ENCODE measurements at places on chromosomes 3 and 15.
A peak's percentile ranks its signal among the peaks of the same experiment; 100 is the strongest.

- no peak for DNase-seq
These were observed 9.0 kb upstream of the ADGRG7 start for GRCh38 chr3:100600181-100601042.

DNA sequence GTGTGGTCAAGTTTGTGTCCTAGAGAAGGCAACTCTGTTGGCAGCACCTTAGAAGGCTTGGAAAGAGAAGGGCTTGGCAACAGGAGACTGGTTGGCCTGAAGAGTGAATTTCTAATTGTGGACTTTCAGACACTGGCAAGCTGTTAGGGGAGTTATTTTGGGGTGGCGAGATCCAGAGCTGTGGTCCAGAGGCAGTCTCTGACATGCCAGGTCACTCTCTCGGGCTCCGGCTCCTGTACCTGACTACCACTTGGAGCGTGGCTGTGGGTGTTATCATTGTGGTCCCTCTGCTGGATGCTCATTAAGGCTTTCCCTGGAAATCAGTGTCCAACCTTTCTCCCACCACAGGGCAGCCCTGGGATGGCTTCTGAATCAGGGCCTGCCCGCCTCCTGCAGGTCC lies 209.0 kb downstream of the SLCO3A1 start:
- no peak for DNase-seq

DNA sequence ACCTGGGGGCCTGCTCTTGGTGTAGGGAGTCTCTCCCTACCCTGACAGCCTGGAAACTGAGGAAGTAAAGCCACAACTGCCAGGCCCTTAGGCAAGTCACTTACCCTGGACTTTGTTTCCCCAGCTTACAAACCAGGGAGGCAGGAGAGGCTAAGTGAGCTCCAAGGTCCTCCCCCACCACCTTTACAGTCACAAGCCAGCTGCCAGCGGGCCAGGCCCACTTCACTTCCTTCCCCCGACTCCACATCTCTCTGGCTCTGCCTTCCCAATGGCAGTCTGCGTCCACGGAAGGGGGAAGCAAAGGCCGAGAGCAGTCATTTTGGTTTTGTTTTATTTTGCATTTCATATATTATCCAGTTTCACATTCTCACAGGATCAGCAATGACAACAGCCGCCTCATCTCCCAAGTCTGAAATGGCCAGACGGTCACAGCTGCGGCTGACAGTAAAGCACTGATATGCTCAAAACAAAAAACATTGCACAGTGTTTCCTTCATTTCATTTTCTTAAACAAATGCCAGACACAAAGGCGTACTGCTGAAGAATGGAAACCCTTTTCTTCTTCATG lies 35.7 kb downstream of the RBPMS2 start:
- DNase-seq = no peak

DNA sequence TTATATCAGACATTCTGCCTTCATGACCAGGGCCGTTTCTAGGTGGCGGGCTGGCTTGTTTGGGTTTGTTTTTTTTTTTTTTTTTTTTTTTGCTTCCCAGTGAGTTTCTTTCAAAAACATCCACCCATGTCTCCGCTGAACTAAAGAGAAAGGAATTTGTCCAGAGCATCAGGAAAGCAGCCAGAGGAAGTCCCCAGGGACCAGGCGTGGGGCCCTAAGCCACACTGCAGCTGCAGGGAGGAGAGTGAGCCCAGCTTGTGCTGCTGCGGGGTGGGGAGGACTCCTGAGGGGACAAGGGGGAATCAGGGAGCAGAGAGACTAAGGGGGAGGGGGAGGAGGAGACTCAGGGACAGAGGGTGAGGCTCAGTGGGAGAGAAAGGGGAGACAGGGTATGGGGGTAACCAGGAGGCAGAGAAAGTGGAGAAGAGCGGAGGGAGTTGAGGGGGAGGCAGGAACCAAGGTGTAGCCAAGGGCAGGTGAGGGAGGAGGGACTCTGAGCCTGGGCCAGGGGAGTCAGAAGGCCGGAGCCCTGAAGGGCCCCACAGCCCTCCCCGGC lies 49.5 kb downstream of the CYP11A1 start:
- no peak for DNase-seq

GRCh38 chr15:37375519-37375918 lies 275.2 kb upstream of the MEIS2 start:
- DNase-seq = no peak

DNA sequence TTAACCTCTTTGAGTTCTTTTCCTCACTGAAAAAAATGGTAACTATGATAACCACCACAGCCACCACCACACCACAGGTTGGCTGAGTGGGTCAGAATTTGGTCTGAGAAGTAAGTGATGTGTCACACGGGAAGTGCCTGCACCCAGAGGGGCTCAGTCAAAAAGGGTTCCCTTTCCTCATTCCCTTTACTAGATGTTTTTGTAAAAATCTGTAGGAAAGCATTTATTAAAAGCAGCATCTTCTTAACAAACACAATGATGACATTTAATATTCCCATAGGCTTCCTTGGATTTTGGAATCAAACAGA lies 23.2 kb downstream of the CFAP92 start:
- DNase-seq = no peak

GRCh38 chr15:57375827-57376695 lies at the start of gene CGNL1:
Gene CGNL1 (plus strand): TSS chr15:57376505. CDS start chr15:57438000, 61,495 bp downstream.
- peak; percentile 24 for DNase-seq

DNA sequence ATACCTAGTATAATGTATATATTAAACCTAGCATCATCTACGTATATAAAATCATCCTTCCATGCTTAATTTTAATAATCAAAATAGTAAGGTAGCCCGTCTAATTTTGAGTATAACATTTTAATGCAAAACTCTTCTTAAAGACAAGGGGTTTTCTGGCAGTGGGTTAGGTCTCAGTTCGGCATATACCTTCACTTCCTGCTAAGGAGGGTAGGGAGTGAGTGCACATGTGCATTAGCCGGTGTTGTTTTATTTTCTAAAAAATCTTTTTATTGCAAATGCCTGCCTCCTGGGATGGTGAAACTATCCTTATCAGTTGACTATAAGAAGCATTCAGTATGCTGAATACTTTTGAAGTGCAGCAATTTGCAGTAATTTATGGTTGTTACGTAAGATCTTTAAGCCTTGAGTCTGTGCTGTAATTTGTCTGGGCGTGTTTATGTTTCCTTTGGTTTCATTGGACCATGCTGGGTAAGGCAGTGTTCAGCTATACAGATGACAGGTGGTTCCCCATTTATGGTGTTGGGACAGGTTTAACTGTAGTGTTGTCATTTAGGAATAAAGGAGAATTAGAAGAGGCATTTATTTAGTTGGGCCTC lies 11.7 kb downstream of the ARHGEF26 start:
- DNase-seq = no peak

- DNase-seq = no peak
These were observed 505.8 kb downstream of the EPHA3 start for GRCh38 chr3:89613241-89613640.

DNA sequence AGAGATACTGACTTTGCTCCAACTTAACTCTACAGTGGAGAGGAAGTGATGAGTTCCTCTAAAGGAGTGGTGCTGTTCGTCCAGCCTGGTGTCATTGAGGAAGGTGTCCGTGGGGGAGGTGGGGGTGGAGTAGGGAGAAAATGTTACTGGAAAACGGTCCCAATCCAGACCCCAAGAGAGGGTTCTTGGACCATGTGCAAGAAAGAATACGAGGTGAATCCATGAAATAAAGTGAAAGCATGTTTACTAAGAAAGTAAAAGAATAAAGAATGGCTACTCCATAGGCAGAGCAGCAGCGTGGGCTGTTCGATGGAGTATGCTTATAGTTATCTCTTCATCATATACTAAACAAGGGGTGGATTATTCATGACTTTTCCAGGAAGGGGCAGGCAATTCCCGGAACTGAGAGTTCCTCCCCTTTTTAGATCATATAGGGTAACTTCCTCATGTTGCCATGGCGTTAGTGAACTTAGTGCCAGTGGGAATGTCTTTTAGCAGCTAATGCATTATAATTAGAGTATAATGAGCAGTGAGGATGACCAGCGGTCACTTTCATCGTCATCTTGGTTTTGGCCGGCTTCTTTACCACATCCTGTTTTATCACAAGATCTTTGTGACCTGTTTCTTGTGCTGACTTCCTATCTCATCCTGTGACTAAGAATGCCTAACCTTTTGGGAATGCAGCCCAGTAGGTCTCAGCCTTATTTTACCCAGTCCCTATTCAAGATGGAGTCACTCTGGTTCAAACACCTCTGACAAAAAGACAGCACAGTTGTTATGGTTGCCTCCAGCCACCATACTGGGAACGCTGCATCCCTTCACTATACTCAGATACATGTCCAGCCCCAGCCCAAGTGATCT lies 38.6 kb downstream of the CLEC3B start:
- DNase-seq = no peak

DNA sequence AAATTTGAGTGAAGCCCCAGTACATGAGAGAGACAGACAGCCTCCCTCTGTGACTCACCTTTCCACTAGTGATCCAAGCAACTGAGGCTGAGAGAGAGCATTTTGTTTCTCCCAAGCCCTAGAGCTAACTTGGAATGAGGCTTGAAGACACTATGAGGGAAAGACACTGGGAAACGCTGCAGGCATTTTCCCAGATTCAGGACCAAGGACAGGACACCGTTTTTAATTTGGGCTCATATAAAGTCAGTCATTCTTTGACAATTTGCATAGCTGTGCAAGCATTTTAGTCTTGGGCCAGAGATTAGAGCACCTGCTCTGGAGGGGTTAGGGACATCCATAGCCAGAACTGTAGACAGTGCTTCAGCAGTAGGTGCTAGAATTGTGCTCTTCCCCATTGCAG lies 249.0 kb downstream of the AGBL1 start:
- no peak for DNase-seq

DNA sequence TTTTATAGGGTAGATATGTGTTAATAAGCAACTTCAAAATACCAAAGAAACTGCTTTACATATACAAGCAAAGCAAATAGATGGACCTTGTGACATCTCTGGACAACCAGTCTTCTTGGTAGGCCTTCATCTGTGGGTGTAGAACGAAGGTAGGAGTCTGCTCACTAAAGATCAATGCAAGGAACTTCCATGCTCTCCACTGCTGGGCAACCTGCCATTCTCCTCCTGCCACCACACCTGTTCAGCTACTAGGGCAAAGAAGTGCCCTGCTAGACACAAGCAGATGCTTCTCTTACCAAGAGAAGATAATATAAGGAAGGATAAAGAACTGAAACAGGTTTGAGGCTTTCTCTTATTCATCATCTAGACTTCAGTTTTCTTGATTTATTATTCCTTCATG lies 12.6 kb downstream of the PPARG start:
- DNase-seq = no peak

GRCh38 chr3:24678021-24678420 lies 183.4 kb upstream of the THRB start:
- DNase-seq = no peak

DNA sequence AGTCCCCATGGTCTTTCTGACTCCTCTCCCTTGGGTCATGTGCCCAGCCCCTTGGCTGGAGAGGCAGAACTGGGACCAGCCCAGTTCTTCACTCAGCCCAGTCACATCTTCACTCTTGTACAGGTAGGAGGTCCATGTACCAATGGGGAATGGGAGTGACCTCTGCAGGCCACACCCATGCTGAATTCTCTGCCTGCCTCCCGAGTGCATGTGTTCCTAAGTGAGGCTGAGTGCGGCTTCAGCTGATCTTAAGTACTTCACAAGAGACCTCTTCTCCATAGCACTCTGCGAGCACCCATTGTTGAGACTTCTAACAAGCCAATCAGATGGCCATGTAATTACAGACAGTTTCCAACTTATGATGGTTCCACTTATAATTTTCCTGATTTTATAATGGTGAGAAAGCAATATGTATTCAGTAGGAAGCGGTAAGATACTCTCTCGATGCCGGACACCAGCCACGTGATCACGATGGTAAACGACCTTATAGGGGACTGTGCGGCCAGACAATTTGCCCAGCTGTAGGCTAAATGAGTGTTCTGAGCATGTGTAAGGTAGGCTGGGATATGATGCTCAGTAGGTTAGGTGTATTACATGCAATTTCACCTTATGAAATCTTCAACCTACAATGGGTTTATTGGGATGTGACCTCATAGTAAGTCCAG lies 112.1 kb downstream of the KLF13 start:
- no peak for DNase-seq

- no peak for DNase-seq
These were observed 173.5 kb downstream of the ZIC1 start for GRCh38 chr3:147582642-147583041.

DNA sequence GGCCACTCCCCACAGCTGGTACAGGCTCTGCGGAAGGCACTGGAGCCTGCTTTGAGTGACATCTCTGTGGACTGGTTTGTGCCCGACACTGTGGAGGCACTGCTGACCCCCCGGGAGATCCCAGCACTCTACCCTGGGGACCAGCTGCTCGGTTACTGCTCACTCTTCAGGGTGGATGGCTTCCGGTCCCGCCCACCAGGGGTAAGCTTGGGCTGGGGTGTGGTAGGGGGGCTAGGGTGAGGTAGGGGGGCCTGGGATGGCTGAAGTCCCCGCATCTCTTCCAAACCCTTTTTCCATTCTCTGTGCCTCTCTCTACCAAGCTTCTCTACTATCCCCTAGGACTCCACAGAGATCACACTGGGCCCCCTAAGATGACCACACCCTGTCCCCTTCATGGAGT lies 7.8 kb downstream of the VWA5B2 start:
- DNase-seq = no peak

- DNase-seq = no peak
These were observed 94.9 kb downstream of the ANO10 start for GRCh38 chr3:43526956-43527355.

DNA sequence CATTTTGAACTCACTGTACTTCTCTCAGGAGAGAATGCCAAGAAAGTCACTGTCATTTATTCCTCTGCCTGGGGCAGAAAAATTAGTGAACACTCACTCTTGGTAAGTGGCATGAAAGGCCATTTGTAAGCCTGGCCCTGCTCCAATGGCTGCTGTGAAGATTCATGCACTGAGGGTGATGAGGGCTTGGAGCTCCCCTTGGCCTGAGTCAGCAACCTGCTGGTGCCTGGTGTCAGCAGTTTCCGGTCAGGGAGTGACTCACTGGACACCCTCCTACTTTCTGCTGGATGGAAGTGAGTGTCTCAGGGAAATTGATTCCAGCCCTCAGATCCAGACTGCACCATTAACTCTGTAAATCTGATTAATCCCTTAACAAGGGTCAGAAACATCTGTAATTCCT lies 37.6 kb downstream of the TRA2B start:
- no peak for DNase-seq

DNA sequence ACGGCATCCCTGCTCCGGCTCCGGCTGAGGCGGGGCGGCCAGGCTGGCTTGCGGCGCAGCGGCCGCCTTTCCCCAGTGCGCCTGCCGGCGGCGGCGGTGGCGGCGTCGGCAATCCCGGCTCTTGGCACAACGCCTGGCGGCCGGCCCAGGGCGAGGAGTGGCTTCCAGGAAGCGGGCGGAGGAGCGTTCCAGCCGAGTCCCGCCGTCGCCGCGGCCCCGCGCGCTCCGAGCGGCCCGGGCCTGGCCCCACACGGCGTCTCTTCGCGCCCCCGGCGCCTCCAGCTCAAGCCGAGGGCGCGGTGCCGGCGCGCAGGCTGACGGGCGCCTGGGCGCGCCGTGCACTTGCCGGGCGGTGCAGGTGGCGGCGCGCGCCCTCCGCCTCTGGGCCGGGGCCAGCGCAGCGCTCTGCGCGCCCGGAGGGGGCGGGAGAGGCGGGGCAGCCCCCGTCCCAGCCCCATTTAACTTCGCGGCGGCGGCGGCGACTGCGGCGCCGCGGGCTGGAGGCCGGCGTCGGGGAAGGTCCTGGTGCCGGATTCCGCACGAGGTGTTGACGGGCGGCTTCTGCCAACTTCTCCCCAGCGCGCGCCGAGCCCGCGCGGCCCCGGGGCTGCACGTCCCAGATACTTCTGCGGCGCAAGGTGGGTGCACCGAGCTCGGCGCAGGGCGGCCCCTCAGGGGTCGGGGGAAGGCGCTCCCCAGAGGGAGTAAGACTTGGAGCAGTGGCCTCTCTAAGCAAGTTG lies at the start of gene ADAMTSL3:
Gene ADAMTSL3 (plus strand): TSS at position 485 of the 740 bp plus-strand sequence. CDS start 1,639 bp downstream, outside the sequence.
- peak; percentile 31 for DNase-seq

GRCh38 chr15:71153823-71154524 lies 38.7 kb downstream of the THSD4 start:
- DNase-seq = no peak
